Hippocampal formation (tissue), 2 donors: ENCODE measurements at places on chromosomes 2 and 18.

- DNase-seq, result no peak
These were observed 11.2 kb downstream of the CWC22 start for GRCh38 chr2:179995741-179996515.

DNA sequence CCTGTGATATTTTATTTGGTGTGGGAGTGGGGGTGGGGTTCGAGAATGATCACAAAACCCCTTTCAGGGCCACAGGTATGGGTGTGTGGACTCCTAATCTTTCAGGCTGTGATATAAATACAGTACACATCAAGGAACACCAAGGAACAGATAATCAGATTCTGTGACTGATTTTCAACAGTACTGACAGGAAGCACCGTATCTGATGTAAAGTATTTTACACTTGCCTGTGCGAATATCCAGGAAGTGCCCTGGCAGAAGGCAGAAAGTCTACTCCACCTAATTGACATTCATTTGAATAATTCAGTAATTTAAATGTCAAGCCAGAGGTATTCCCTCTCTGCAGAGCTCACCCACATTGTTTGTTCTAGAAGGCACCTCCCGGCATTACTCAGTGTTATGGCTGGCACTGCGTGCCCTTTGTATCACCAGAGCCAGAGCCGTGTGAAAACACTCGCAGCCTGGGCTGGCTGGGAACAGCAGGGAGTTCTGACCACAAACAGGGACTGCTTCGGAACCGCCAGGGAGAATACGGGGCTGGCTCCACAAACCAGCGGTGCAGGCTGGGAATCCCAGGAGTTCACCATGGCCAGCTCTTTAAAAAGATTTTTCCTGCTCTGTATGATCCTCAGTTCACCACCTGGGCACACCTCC lies 91.8 kb downstream of the ACVR1 start:
- DNase-seq, result peak; percentile 22

DNA sequence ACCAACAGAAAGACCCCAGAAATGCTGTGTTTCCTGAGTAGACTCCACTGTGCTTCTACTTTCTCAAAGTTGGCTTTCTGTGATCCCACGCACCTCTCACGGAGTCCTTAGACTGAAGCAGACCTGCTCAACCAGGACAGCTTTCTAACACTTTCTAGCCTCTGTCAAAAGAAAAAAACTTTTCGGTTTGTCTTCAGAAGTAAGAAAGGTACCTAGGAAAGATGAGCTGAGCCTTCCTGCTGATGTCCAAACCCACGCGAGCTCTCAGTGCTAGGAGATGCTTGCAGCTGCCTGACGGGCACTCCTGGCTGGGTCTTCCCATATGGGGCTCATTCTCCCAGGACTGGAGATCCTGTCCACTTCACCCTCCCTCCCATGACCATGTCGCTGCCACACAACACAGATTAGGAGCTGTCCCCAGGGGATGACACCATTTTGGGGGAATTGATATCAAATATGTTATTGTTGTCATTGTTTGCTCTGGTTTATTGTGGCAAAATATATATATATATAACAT lies 49.2 kb upstream of the DAPL1 start:
- no peak for DNase-seq

GRCh38 chr18:21047126-21047525 lies 64.5 kb downstream of the ROCK1 start:
- no peak for DNase-seq
